ENCODE measurements at places on chromosomes 12 and 14. TPM values are rescaled to one million over a fixed set of nuclear protein-coding genes. Genes with fewer than 3 reads are reported as not detected.

Gene GPRC5A
- total RNA-seq, result 4.7 TPM

Gene MORN3
- total RNA-seq, result 1.4 TPM

Gene TAS2R20
- total RNA-seq, result 5.4 TPM

Gene TAS2R9
- not detected for total RNA-seq

Gene FOXN4
- total RNA-seq, result not detected

Gene PMCH
- not detected for total RNA-seq

Gene CLEC14A
- total RNA-seq, result 0.29 TPM

Gene DCAF4
- 21.0 TPM for total RNA-seq

Gene GPR137C
- total RNA-seq, result 0.59 TPM

Gene CLEC4C
- not detected for total RNA-seq

Gene KRT82
- not detected for total RNA-seq

Gene SIX4
- 15.6 TPM for total RNA-seq

Gene PZP
- not detected for total RNA-seq

Gene FSCB
- not detected for total RNA-seq

Gene KCNJ8
- 9.1 TPM for total RNA-seq

Gene LTBP2
- total RNA-seq, result 493 TPM

Gene PRB2
- not detected for total RNA-seq

Gene SLC2A13
- total RNA-seq, result 12.3 TPM

Gene FOXG1
- under 0.01 TPM for total RNA-seq

Gene EML5
- total RNA-seq, result under 0.01 TPM

Gene IKZF4
- total RNA-seq, result 2.5 TPM

Gene PDE3A
- total RNA-seq, result 14.8 TPM

Gene HAL
- 0.29 TPM for total RNA-seq

Gene TPH2
- under 0.01 TPM for total RNA-seq

Gene ACOT4
- total RNA-seq, result 1.8 TPM

All from osteoblast (primary cell).